ENCODE measurements at places on chromosomes 7 and 10.

DNA sequence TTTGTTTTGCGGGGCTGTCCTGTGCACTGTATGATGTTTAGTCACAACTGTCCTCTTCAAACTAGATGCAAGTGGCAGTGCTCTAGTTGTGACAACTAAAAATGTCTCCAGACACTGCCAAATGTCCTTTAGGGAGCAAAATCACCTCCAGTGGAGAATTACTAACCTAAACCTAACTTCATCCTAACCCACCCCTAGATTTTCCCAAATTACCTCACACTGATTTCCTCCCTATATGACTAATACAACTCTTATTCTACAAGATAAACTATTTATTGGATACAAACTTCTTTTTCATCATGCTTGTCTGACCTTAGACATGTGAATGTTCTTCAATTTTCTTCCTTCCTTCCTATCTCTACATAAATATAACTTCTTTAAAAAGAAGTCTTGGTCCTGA is 26.4 kb downstream of the PNPLA8 start:
- DNase-seq = no peak

DNA sequence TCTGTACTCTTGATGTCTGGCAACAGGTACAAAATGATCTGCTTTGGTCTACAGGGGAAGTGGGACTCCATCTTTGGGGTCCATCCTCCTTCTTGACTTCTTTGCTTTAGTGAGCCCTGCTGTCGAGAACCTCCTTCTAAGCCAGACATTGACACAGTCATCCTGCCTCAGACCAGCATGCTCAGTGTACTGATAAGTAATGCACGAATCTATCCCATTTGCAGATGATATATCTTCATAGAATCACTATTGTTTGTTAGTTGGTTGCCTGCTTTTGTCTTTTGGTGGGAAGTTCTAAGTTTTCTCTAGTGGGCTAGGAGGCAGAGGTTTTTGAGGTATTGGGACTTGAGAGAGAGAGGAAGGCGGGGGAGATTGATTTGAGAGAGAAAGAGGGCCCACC is 8.9 kb downstream of the H2BK1 start:
- no peak for DNase-seq

DNA sequence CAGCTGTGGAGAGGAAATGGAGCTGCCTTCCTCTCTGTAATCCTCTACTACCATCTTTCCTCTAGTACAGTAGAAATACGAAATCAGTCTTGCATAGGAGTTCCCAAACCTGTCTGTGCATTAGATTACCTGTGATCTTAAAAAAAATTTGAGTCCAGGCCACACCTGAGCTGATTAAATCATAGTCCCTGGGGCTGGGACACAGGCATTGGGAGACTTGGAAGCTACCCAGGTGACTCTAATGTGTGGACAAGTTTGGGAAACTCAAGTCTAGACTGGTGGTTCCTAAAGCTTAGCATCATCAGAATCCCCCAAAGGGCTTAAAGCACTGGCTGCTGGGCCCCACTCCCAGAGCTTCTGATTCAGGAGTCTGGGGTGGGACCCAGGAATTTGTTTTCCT is 152.7 kb upstream of the GLI3 start:
- DNase-seq = no peak

GRCh38 chr7:22591271-22591670 is 91.3 kb upstream of the STEAP1B start:
- no peak for DNase-seq

- DNase-seq = no peak
Observed at GRCh38 chr7:33593611-33594010, 311.7 kb upstream of the BMPER start.

GRCh38 chr10:113565364-113565763 is 12.5 kb downstream of the HABP2 start:
- DNase-seq = no peak

DNA sequence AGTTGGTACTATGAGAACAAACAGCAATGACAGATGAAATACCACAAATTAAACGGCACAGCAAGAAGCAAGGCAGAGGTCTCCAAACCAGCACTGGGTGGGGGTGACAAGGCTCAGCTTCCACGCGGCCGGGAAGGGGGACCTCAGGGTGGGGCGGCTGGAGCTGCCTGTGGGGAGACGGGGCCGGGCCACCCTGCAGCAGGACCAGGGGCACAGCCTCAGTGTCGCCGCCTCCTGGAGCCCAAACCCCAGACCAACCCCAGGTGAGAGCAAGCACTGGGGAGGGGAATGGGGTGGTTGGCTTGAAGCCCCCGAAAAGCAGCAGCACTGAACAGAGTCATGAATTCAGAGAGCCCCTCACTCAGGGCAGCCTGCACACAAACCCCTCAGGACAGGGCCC is 49.3 kb upstream of the PRKAR1B start:
- no peak for DNase-seq

DNA sequence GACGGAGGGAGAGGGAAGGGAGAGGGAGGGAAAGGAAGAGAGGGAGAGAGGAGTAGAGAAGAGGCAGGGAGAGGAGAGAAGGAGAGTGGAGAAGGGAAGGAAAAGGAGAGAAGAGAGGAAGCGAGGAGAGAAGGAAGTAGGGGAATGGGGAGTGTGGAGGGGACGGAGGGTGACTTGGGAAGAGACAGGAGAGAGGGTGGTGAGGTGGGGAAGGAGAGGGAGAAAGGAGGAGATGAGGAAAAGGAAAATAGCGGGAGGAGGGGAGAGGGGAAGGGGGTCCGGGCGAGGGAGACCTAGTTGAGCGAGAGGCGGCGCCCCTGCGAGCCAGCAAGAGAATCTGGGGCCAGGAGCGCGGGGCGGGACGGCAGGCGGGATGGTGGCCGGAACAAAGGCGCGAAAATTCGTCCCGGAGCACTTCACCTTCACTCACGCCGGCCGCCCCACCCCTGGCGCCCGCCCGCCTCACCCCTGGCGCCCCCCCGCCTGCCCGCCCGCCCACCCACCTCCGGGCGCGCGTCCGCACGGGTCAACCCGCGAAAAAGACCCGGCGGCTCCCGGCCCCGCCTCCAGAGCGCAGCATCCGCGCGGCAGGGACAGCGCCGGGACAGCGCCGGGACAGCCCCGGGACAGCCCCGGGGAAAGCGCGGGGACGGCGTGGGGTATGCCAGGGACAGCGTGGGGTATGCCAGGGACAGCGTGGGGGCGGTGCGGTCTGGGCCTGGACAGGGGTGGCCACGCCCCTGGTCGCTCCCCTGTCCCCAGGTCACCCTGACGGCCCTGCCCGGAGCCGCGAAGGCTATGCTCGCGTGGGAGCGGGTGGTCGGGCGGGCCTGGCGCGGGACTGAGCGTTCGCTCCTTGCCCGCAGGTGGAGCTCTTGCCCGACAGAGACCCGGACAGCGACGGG is 4.2 kb downstream of the VSTM2A start:
- DNase-seq = no peak

- DNase-seq = no peak
Observed at GRCh38 chr7:138821912-138822311, 23.9 kb upstream of the ATP6V0A4 start.

DNA sequence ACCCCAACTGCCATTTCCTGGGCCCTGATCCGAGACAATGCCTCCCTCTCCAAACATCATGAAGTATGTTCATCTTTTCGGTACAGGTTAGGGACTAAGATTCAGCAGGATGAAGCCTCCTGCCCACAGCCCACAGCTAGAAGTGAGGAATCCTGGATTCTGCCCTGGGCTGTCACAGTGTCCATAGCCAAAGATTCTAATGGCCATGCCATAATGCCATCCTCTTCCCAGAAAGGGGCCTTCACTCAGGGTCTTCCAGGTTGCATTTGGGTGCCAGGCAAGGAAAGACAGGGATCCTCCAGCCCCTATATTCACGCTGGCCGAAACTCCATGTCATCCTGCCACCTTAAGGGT is 15.7 kb upstream of the ZMIZ1 start:
- DNase-seq = no peak

- DNase-seq = peak; percentile 95
Observed at GRCh38 chr7:139855498-139856270, 26.6 kb downstream of the TBXAS1 start.

DNA sequence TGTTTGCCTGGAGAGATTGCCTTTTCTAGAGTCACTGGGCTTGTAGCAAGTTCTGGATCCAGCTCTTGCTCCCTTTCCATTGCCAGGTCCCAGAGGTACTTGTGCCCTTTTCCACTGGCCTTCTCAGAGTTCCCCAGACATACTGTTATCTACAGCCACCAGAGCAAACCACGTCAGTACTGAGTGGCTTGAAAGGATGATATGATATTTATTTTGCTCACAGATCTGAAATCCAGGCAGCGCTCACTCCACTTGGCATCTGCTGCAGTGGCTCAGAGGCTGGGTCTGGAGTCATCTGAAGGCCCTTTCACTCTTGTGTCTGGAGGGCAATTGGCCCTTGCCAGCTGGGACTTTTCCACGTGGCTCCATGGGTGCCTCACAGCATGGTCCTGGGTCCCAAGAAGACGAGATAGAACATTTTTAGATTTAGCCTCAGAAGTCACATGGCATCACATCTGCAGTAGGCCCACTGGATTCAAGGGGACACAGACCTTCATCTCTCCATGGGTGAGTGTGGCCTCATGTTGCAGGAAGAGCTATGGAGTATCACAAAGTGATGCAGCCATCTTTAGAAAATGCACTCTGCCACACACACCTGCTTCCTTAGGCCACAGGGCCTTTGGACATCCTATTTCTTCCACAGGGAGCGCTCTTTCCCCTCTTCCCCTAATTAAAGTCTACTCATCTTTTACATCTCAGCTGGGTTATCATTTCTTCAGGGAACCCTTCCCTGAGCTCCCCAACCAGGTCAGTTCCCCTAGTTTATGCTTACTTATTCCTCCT is 22.9 kb upstream of the TCF7L2 start:
- DNase-seq = no peak

Data from suppressor macrophage (primary cell).